ENCODE measurements at places on chromosomes 1 and 21.

DNA sequence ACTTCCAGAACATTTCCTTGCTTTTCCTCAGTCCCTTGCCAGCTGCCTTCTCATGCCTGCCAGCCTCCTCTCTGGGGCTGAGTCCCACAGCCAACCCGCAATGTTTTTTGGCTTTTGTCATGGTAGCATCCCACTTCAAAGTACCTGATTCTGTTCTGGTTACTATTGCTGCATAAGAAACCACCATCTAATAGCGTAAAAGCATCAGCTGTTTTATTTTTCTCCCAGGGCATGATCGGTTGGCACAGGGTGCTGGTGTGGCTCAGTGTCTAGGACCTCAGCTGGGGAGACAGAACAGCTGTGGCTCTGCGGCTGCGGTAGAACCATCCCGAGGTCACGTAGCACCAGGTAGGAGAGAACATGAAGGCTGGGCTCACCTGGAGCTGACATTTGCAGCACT, 8.9 kb upstream of the PRMT2 start:
- no peak for DNase-seq

DNA sequence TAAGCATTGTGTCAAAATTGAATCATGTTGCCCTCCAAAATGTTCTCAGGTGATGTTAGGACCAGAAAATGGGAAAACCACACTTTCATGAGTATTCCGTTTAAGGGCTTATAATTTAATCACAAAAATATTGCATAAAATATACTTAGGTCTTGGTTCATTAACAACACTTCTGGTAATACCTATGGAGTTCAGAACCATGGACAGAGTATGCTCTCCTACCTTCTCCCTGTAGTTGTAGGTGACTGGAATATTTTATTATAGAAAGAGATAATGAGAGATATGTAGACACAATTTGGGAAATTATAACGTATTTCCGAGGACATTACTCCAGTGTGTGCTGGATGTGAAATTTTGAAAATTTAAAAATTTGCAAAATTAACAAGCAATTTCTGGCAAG, 232.5 kb downstream of the NCAM2 start:
- DNase-seq = peak; percentile 37

GRCh38 chr1:44013949-44014348, 17.3 kb downstream of the SLC6A9 start:
- no peak for DNase-seq

DNA sequence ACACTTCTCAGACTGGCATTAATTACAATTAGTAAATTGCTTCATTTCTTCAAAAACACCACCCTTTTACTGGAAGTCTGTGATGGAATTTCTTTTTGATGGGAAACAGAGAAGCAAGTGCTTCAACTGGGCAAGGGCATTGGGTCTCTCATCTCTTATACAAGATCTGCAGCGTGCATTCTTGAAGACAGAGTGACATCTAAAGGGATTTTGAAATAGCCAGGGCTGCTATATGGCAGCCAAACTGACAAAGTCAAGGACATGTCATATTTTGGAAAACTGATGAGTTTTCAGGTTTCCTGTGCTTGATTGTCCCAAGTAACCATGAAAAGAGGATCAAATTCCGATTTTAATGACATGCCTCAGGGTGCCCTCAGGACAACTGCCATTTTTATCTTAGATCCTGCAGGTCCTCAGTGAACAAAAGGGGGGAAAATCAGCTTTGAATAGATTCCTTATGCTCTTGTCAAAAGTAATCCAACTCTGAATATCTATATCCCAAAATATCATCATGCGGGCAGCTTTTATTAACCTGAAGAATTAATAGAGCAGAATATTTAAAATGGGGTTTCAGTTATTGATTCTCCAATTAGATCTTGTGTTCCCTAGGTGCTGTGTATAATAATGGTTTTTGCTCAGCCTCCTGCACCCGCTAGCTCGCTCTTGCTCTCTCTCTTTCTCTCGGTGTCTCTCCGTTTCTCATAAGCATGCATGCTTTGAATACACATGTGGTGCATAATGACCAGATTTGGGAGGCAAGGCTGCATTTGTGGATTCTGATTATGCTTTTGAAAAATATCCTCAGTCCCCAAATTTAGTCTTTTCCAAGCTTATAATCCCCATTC, 221.8 kb downstream of the TTLL7 start:
- DNase-seq = no peak
